Mesothelial cell of epicardium (in vitro differentiated cells): ENCODE measurements at places on chromosomes 7 and 10. TPM values are rescaled to one million over a fixed set of nuclear protein-coding genes. Genes with fewer than 3 reads are reported as not detected.
A peak's percentile ranks its signal among the peaks of the same experiment; 100 is the strongest.

GRCh38 chr10:43640603-43641002 is 8.1 kb downstream of the ZNF32 start:
- H3K4me3 ChIP-seq: no peak overlapping the region
- H3K27ac ChIP-seq: no peak overlapping the region
- DNase-seq: no peak
- H3K4me1 ChIP-seq: no peaks in the 10 kb centered on the region
- peaks cover 43% of the 10 kb centered on the region for H3K36me3 ChIP-seq
- H3K27me3 ChIP-seq: no peaks in the 10 kb centered on the region

GRCh38 chr7:17130281-17131059 is 168.0 kb upstream of the AHR start:
- H3K4me1 ChIP-seq: peaks cover 19% of the 10 kb centered on the region
- H3K27me3 ChIP-seq: no peaks in the 10 kb centered on the region
- H3K36me3 ChIP-seq: no peaks in the 10 kb centered on the region
- peak overlapping the region; percentile 78 for H3K27ac ChIP-seq
- no peak overlapping the region for H3K4me3 ChIP-seq

DNA sequence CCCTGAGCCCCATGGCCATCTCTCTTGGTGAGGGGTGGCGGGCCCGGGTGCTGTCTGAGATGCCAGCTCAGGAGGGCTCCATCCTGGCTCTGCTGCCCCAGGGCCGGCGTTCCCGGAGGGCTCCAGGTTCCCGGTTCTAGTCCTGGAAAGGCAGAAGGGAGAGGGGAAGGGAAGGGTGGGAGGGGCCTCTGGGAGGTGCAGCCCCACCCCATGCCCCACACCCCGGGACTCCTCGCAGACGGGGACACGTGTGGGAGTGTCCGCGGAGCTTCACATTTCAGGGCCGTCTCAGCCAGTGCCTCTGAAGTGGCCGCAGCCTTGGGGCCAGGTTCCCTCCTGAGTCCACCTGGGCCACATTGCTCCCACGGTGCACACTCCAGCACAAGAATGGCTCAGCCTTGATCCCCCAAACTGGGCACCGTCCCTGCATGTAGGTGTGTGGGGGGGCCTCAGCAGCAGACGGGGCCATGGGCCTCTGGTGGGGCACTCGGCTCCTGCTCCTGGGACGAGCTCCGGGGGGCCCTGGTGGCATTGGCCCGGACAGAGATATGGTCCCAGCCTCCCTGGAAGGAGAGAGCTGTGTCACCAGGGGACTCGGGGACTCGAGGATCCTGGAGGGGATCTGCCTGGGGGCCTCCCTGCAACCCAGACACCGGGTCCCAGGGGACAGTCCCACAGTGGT is 5.8 kb downstream of the BHLHA15 start:
- H3K27me3 ChIP-seq: no peaks in the 10 kb centered on the region
- no peak for DNase-seq
- peaks cover 23% of the 10 kb centered on the region for H3K36me3 ChIP-seq
- no peak overlapping the region for H3K27ac ChIP-seq
- no peak overlapping the region for H3K4me3 ChIP-seq

GRCh38 chr7:37504801-37505200 is 56.1 kb upstream of the ELMO1 start:
- no peak for DNase-seq
- H3K27me3 ChIP-seq: peaks cover 24% of the 10 kb centered on the region
- no peaks in the 10 kb centered on the region for H3K36me3 ChIP-seq
- H3K4me1 ChIP-seq: peaks cover 2% of the 10 kb centered on the region

ANKRD22 gene
- 0.63 to 0.91 TPM (median 0.72 TPM) in 3 replicates for total RNA-seq

KCNIP2 gene
- total RNA-seq: 6.5 to 6.9 TPM (median 6.8 TPM) in 3 replicates

VIPR2 gene
- 0.04 to 0.20 TPM (median 0.14 TPM) in 3 replicates for total RNA-seq
